ENCODE measurements at places on chromosomes 4 and X.

GRCh38 chr4:116064331-116064730 is 950.9 kb upstream of the NDST4 start:
- no peak for DNase-seq

DNA sequence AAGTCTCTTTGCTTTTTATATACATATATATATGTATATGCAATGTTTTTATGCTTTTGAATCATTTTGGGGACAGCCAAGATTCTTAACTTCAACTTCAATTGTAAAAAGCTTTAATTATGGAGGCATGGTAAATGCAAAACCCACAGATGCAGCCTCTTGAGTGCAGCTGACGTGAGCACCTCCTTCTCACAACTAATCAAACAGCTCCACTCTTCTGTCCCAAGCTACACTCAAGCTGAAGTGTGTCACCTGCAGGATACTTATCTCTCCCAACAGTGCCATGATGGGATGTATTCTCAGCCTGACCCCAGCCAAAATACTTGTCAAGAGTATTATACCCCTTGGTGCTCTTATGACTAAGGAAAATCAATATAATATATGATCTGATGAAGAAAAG is 60.7 kb upstream of the BLTP1 start:
- no peak for DNase-seq

DNA sequence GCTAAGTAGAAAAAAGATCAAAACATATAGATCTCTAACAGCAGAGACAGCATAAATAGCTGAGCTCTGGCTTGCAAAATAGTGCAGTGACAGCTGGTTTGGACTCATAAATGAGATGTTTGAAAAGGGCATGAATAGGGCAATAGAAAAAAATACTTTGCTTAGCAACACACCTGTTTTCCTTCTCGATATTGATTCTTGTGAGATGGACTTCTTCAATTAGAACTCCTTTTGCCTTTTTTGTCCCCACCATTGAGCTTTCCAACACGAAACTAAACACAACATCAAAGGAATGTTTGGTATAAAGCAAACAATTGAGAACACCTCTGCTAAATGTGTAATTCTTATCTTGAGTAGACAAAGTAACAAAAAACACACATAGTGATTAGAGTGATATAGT is 726.3 kb downstream of the RAPGEF2 start:
- no peak for DNase-seq

DNA sequence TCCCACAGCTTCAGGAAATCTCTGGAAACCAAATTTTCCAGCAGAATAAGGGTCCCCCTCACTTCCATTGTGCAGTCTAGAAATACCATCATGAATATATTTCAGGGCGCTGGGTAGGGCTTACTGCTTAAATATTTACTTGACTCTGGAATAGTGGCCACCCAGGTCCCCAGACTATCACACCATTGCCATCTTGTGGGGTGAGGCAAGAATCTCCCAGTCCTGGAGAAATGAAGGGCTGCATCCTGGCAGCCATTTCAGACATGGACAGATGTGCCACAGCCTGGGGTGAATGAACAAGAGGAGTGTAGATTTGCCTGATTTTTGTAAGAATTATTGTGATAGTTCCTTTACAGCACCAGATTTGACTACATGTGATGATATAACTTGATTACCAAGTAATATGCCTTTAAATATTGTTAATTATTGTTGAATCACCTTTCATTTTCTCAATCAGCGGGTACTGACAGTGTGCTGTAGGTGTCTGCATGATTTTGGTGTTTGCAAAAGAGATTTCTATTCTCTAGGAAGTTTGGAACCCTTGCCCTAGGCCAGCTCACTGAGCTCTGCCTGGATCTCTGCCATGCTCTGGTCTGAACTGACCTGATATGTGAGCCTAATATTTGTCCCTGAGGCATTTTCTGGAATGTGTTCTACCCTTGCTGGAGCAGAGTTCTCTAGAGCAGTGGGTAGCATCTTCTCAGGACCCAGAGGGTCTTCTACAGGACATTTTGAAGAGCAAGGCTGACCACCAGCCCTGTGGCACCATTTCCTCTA is 183.4 kb downstream of the KIT start:
- DNase-seq, result no peak

- DNase-seq, result no peak
Measured at GRCh38 chr4:183905593-183906488, 734 bp downstream of the STOX2 start.

DNA sequence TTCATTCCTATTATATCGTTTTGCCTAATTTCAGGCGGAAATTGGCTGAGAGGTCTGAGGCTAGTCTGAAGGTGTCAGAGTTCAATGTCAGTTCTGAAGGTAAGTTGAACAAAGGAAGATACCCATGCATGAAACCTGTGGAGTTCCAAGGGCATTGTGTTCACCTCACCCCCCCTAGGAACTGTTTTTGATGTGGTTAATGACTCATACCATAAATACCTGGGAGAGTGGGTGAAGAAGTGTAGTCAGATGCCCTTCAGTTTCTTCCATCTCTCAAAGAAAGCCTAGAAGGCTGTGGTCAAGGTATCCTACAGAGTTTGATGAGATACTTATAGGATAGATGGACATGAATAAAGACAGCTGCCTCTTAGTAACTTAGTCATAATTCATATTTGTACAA is 2.7 kb downstream of the UTP14A start:
- DNase-seq, result no peak

DNA sequence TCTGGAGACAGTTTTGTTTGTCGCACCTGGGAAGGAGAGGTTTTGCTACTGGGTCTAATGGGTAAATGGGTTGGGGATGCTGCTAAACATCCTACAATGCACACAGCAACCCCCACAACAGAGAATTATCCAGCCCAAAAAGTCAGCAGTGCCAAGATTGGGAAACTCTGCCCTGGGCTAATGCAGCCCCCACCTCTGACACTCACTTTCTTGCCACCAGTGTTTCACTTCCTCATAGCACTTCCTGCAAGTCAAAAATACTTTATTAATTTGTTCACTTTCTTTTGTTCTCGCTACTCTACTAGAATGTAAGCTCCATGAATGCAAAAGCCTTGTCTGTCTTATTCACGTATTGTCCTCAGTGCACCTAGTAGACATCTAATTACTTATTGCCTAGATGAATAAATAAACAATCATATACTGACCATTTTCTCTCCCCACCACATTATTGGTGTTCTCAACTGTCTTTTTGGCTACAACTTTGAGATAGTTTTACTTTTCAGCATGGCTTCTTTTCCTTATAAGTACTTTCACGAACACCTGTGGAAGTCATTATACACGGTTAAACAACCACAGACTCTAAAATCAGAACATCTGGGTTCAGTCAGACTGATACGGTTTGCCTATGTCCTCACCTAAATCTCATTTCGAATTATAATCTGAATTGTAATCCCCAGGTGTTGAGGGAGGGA is 82.0 kb upstream of the PITX2 start:
- DNase-seq, result no peak

DNA sequence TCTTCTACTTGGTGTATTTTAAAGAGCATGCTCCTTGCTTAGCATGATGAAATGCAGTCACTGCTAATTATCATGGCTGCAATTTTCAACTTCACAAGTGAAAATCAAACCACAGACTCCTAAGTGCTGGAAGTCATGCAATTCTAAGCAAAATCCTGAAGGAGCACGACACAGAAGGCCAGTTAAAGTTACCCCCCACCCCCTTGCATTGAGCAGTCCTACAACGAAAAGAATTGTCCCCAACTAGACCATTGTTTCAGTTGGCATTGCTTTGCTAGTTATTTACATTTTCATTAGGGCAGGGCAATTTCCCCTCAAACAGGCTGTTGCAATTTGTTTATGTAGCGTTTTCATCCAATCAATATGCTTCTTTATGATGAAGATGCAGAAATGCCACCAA is 321.2 kb downstream of the PCDH7 start:
- no peak for DNase-seq

DNA sequence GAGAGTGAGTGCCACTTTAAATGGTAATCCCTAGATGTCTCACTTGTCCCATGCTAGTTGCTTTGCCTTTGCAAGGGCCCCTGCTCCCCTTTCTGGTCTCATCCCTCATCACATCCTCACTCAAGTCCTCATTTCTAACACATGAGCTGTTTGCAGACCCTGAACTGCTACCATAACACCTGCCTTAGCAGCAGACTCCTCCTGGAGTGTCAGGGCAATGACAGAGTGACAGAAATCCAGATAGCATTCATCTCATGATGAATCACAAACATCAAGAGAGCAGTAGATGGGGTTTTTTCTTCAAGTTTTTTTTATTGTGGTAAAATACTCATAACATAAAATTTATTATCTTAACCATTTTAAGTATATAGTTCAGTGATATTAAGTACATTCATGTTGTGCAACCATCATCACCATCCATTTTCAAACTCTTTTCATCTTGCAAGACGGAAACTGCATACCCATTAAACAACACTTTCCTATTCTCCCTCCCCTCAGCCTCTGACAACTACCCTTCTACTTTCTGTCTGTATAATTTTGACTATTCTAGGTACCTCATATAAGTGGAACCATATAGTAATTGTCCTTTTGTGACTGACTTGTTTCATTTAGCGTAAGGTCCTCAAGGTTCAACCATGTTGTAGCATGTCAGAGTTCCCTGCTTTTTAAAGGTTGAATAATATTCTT is 133.2 kb upstream of the RPS6KA3 start:
- DNase-seq, result no peak

- DNase-seq, result no peak
Measured at GRCh38 chrX:150544222-150544787, 24.1 kb upstream of the MTM1 start.

- DNase-seq, result no peak
Measured at GRCh38 chr4:139975830-139976272, 178.1 kb downstream of the MAML3 start.

DNA sequence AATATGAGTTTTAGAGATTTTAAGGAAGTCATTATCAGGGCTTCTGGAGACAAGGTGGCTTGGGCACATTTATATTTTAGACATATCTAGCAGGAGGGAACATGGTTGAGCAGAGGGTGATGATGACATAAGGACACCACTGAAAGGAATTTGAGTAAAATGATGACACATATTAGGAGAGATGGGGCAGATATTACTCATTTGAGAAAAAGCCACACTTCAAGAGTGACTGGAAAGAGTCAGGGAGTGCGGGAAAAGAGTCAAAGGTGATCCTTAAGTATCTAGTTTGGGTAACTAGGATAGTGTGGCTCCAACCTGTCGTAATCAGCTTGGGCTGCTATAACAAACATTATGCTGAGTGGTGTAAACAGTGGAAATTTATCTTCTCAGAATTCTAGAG is 377.7 kb downstream of the PACRGL start:
- DNase-seq, result no peak

- DNase-seq, result no peak
Measured at GRCh38 chr4:140662082-140662869, 93.5 kb upstream of the UCP1 start.

DNA sequence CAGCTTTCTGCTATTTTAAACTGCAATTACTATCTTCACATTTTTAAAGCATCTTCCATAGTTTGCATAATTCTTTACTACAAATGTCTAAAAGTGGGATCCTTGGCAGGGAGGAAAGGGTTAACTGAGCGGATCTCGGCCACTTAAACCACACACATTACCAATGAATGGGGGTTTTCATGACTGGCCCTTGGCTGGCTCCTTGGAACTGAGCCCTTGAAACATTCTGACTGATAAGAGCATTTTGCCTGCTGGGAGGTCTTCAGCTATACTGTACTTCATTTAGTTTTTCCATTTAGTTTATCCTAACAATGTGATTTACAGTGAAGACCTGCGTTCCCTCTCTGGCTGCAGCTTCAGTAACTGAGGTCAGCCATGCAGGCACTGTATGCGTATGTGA is 31.7 kb upstream of the MFAP3L start:
- no peak for DNase-seq

- DNase-seq, result no peak
Measured at GRCh38 chr4:1635464-1635863, 48.6 kb downstream of the FAM53A start.
